ENCODE measurements at places on chromosomes 3 and 15.

- DNase-seq: no peak
Measured at GRCh38 chr3:184300378-184300720, 1.3 kb downstream of the PSMD2 start.

- peak; percentile 30 for DNase-seq
Measured at GRCh38 chr3:25663347-25663868, 1.3 kb downstream of the TOP2B start.

DNA sequence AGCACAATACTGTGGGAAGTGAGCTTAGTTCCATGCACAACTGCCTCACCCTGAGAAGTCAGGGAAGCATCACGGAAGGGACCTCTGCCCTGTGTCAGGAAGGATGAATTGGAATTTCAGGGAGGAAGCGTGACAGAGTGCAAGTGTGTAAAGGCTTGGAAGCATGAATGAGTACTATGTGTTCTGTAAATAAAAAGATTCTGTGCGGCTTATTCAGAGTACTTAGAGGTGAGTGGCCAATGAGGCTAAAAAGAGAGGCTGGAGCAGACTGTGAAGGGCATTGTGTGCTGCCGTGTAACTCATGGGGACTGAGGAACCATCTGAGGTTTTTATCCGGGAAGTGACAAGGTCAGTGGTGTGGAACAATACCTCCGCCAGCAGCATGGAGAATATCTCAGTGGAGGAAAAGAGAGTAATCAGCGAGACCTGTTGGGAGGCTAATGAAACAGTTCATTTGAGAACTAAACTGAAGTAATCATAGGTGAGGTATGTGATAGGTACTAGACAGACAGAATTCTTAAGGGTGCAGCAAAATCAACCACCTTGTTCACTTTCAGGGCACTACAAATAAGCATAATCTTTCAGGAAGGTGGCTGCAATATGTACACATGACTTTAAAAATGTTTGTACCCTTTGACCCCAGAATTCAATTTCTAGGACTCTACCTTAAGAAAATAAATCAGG is 64.9 kb upstream of the SPRED1 start:
- DNase-seq: no peak

DNA sequence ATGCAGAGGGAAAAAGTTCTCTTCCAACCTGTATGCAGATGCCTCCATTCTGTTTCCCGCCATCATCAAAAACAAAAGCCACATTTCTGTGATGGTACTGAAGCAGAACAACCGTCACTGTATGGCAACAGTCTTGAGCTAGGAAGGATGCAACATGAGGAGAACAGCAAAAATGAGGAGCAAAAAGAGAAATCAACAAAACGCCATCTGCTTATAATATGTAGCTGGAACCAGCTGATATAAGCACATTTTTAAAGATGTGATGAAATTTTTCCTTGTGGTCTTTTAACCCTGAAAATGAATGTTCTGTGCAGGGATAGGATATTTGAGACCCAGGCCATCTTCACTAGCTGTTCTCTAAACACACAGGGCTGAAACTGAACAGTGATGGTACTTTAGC is 287.0 kb downstream of the ZIC4 start:
- no peak for DNase-seq

GRCh38 chr3:37124435-37124834 is 49.9 kb downstream of the LRRFIP2 start:
- no peak for DNase-seq

DNA sequence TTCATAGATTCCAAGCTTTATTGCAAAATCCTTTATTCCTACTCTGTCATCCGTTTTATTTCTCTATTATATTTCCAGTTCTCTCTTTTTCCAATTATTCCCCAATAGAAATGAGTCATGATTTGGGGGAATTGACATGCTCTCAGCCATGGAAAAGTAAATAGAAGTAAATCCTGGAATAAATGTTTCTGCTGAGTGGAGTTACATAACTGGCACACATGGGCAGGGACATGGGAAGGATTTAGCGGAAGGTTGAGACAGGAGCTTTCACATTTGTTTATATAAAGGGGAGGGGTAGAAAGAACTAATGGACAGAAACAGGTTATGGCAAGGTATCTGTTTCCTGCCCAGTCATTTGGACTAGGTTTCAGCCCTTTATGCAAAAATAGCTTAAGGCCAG is 221.6 kb downstream of the PLOD2 start:
- no peak for DNase-seq

DNA sequence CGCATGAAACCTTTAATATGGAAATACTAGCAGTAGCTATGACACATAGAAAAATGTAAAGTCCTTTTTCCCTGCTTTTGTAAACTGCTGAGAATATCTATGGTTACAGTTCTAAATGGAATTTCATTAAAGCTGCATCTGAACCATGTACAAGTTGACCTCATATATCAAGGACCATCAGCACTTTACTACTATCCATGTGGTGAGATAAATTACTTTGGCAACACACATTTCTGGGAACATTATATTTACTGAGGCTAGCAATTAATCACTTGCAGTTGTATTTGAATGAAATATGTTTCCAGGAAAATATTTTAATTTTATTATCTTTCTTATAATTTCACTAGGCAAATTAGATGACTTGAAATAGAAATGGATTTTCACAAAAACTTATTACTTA is 545.5 kb downstream of the NAALADL2 start:
- no peak for DNase-seq

DNA sequence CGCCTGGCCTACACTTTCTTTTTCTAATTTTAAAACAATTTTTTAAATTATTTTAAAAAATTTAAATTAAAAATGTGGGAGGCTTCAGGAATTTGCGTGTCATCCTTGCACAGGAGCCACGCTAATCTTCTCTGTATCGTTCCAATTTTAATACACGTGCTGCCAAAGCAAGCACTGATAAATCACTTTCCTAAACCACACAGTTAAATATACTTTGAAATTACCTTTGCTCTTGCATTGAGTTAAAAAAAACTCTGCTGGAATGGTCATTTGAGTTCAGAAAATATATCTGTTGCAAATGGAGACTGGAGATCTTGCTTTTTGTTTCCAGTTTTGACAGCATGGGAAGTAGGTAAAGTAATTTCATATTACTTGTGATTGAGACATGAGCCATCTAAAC is 23.6 kb downstream of the GATM start:
- DNase-seq: no peak

- DNase-seq: no peak
Measured at GRCh38 chr15:26670116-26670515, 102.8 kb downstream of the GABRB3 start.

DNA sequence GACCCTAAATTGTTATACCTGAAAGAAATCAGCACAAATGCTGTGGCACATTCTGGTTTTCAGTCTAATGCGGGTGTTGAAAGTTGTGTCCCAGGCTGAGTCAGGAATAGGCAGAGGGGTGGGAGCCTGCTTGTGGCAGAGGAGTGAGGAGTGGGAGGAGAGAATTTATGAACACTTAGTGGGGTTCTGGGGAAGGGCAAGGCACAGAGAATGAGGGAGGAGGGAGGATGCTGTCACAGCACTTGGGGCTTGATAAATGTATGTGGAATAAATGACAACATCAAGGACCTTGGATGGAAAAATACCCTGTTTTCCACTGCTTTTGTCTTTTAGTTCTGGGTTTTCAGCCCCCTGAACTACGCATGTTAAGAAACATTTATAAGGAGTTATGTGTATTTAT is 49.3 kb downstream of the ZNF621 start:
- no peak for DNase-seq

DNA sequence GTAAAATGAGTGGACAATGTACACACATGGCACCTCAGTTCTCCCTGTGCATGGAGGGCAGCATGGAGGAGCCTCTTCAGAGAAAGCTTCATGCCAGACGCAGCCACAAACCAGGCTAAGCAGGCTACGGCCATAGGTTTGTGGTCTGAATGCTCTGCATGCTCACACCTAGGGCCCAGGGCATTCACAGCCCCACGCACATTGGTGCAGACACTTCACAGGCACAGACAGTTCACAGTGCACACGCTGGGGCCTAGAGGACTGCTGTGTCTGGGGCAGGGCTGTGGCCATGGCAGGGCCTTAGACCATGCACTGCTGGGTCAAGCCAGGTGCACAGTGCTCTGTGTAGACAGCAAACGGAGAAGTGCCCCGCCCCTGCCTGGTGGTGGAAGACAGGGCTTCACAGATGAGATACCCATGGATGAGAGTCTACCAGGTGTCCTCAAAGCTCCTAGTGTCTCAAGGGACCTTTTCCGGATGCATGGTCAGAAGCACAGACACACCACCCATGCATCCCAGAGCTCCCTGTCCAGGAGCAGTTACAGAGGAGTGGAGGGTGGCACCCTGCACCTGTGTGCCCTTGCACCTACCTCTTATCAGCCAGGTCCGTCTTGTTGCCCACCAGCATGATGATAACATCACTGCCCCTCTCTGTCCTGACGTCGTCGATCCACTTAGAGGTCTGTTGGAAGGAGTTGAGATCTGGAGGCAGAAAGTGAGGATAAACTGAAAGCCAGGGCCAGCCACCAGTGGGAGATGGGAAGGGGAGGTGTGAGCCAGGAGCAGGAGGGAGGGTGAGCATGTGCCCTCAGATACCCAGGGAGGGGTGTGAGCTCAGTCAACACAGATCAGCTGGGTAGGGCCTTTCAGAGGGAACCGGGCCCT is 33.5 kb downstream of the SRPRB start:
- no peak for DNase-seq

DNA sequence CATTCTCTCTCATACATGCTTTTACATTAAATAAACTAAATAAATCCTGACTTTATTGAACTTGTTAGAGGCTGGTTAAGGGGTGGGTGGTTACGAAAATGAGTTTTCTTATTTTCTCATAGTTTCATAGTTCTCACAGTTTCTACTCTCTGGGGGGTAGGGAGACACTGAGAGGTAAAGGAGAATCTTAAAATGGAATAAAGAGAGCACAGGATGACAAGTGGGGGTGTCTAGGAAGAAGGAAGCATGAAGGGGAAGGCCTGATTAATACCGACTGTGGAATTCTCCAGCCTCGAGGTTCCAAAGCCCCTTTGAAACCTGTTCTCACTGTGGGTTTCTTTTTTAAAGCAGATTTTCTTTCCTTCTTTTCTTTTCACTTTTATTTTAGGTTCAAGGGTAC is 66.4 kb upstream of the TRA2B start:
- DNase-seq: no peak

DNA sequence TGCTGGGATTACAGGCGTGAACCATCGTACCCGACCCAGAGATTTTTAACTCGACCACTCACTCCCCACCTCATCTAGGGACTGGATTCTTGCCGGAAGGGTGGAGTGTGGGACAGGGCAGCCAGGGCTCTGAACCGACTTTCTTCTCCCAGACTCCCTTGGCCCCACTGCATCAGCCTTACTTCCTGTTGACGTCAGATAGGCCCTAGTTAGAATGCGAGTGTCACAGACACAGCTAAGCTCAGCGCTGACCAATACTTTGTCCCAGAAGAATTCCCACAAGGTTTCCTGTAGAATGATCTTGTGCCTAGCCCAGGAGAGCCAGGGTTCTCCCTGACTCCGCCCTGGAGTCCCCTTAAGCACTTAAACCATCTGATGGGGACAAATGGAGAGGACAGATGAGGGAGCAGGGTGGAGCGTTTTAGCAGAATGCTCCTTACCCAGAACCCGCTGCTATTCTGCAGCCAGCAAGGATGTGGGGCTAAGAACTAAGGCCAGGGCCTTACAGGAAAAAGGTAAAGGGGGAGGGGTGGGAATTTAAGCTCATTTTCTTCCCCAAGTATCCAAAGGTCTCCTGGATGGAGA is 5.8 kb upstream of the TUSC2 start:
- DNase-seq: no peak

DNA sequence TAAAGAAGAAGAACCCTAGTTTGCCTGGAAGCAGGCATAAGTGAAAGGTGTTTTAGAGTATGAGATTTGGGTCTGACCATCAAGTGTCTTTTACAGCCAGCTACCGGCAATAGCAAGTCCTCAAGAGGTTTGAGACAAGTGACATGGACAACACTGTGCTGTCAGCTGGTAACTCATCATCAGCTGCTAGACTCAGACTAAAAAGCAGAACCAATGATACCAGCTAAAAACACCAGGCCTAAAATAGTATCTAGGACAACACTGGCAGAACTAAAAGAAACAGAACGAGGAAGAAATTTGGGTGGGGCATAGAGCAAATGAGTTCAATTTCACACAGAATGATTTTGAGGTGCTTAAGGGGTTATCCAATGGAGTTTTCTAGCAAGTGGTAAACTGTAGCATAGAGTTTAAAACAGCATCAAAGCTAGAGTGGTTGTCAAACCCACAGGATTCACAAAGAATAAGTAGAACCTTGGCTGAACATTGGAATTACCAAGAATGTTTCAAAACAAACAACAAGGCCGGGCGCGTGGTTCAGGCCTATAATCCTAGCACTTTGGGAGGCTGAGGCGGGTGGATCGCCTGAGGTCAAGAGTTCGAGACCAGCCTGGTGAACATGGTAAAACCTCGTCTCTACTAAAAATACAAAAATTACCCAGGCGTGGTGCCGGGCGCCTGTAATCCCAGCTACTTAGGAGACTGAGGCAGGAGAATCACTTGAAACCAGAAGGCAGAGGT is 3.9 kb downstream of the CIAO2A start:
- DNase-seq: no peak

GRCh38 chr15:77550301-77551251 is 82.1 kb downstream of the LINGO1 start:
- DNase-seq: no peak

DNA sequence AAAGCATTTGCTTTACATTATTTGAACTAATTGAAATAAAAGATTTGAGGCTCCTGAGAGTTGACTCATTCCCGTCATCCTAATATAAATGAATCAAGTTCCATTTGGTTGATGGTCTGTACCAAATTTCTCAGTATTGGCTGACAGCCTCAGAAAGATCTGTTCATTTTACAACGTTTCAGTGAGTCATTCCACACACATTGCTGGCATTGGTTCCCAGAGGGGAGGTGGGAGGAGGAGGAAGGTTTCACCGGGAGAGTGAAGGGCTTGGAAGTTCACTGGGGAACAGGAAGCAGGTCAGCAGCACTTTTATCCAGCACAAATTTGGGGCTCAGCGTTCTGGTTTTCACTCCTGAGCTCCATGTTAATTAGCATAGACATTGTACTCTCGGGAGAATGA is 176.7 kb upstream of the CADPS start:
- no peak for DNase-seq

GRCh38 chr3:168341956-168342936 is 246.5 kb upstream of the GOLIM4 start:
- no peak for DNase-seq

DNA sequence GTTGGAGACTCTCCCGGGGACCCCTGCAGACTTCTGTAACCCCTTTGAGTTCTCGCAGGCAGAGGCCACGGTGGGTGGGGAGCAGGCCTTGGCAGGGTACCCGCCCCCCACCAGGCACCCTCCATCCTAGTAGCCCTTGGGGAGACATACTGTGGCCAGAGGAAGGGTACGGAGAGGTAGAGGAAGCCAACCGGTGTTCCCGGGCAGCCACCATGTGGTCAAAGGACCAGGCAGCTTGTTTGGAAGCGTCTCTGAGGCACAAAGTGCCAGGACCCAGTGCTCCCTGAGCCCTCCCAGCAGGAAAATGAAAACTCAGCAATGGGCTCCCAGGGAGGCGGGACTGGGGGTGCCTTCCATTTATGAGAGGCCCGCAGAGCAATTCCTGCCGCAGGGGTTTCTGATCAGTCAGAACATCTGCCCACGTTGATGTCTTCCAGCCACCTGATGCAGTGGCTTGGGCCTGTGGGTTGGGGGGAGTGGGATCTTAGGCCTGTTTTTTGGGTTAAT is 53.0 kb upstream of the CGNL1 start:
- DNase-seq: no peak
